Stimulated activated CD4-positive, alpha-beta T cell treated with anti-CD3 and anti-CD28 coated beads, TNF-alpha, amount 100 ng/mL, for 48 hours (primary cell): ENCODE measurements at places on chromosomes 1 and 21.

- DNase-seq: no peak
Measured at GRCh38 chr1:32180186-32181060, 948 bp downstream of the TXLNA start.

GRCh38 chr1:223425550-223425949 is 32.3 kb downstream of the CCDC185 start:
- DNase-seq: no peak

DNA sequence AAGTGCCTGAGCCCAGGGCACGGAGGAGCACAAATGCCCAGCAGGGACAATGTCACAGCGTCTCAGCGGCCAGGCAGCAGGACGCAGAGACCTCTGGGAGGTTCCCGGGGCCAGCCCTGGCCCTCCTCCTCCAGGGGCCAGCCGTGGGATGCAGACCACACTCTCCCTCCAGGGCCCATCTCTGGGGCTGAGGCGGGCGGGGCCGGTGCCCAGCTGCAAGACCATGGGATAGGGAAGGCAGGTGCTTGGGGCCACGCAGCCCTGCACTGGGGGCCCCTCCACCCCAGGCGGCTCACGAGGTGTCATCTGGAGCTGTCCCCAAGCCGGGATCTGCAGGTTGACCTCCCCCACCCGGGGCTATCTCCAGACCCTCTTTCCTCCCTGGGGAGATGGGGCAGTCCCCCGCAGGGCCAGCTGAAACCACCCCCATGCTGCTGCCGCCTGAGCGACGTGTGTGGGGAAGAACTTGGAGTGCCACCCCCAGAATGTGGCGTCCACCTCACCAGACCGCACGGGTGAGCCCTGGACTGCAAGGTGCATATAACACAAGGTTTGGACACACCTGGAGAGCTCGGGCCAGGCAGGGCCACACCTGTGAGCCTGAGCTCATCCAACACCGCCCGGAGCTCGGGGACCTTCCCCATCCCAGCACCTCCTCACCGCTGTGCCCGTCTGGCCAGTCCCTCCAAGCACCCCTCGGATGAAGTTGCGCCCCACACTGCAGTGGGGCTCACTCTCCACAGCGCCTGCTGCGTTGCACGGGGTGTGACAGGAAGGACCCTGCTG is 4.1 kb upstream of the TTLL10 start:
- DNase-seq: no peak

DNA sequence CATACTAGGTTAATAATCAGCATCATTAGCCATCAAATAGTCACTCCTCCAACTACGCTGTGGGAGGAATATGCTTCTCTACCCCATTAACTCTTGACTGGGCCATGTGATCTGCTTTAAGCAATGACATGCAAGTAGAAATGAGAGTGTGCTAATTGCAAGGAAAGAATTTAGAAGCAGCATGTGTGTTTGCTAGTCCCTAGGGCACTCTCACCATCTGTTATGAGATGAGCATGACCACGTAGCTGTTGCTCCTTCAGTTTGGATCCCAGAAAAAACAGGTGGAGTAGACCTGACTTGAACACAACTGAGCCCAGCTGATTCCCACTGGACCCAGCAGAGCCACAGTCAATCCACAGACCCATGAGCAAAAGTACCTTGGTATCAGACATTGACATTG is 19.7 kb upstream of the RGS7 start:
- DNase-seq: no peak

DNA sequence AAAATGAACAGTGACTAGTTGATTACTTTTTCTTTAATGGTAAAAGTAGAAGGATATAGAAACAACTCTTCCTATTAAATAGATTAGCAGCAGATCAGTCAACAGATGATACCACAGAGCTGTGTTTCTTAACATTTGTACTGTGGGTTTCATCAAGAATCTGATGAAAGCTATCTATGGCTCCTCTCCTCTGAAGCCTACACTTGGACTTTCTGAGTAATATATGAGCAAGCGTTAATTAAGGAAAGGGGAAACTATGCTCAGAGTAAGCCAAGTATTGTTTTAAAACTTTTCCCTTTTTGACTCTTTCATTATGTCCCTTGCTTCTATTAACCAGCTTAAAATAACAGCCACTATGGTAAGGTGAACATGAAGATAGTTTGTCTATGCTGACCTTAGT is 10.8 kb downstream of the ARID4B start:
- no peak for DNase-seq

DNA sequence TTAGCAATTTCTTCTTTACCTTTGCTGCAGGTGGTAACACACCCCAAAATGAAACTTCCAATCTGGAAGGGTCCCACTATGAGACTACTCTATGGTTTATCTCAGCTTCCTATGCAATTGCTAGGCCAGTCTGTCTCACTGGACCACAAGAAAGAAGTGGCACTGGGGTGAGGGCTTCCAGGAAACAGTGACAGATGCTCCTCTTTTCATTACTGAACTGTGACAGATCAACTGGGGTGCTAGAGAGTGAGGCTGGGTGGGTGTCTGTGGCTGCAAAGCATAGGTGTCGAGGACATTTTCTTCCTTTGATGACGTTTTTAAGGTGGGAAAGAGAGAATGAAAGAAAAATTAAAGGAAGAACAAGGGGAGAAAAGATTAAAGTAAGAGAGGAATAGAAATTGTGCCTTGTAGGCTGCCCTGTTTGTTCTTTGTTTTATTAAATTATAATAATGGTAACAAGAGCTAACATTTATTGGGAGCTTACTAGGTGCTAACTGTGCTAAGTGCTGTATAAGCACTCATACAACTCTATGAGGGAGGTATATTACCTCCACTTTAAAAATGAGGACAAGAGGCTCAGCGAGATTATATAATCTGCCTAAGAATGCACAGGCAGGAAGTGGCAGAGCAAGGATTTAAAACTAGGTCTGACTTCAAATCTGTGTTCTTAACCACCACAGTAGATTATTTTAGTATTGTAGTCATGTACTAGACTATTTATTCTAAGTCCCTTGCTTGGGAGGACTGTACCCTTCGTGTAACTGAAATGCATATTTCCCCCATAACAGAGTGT is 27.8 kb upstream of the DMRTA2 start:
- no peak for DNase-seq

DNA sequence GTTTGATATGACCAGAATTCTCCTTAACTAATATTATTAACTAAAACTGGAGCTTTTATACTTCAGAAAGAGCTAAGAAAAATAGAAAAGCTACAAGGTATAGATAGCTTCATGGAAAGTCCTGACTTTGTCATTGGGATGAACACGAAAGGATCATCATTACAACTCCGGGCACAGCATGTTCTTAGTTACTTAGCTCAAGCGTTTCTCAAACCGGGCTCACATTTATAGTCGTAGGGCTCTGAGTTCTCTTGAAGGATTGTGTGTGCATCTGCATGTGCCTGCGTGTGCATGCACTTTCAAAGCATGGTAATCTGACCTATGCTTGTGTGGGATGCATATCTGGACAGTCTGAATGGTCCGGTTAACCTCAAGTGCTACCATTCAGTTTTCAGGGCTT is 20.4 kb upstream of the MAP10 start:
- DNase-seq: no peak

DNA sequence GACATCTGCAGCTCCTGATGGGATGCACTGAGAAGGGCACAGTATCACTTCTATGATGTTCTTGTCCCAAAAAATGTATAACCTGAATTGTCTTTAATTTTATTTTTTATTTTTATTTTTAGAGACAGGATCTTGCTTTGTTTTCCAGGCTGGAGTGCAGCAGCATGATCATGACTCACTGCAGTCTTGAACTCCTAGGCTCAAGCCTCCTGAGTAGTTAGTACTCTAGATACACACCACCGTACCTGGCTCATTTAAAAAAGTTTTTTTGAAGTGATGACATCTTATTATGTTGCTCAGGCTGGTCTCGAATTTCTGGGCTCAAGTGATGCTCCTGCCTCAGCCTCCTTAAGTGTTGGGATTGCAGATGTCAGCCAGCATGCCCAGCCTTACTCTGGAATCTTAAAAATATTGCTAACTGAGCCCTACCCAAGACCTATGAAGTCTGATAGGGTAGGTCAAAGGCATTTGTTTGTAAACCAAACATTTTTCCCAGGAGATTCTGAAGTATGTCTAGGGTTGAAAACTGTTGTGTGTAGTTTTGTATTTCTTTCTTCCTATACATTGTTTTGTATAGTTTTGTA is 68.9 kb downstream of the ATF6 start:
- no peak for DNase-seq

DNA sequence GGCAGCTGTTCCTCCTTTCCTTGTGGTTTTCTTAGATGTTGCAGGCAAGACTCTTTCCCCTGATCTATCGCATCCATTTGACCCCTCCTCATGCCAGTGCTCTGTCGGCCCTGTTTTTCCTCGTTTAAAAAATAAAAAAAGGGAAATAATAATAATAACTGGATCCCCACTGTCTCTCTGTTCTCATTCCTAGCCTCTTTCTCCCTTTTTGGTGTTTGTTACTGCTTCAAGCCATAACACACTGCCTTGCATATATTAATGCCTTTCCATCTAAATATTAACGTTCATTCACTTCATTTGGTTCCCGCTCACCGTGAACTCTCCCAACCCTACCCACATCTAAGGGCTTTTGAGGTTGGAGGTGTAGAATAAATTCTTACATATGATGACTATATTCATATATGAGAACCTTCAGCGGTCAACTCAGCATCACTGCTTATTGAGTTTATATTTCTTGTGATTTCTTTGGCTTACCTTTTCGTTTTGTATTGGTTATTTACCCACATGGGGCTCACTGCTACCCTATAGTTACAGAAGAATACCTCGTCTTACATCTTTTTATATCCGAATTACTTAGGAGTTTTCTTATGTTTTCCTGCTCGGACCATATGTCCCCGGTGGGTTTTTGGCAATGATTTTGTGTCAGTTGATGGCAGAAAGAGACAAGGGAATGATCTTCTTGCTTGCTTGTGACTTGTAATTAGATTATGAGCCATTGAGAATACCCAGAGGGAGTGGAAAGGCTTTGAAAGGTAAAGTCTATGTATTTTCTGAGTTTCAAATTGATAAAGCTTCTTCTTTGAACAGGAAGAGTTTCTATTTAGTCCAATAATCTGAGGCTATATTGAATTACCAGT is 805 bp downstream of the ATG4C start:
- DNase-seq: no peak

GRCh38 chr1:931380-932172 is 7.9 kb downstream of the SAMD11 start:
- DNase-seq: no peak

- no peak for DNase-seq
Measured at GRCh38 chr1:7558041-7558461, 213.0 kb upstream of the VAMP3 start.

- no peak for DNase-seq
Measured at GRCh38 chr1:170864876-170865538, 70.3 kb upstream of the MROH9 start.

DNA sequence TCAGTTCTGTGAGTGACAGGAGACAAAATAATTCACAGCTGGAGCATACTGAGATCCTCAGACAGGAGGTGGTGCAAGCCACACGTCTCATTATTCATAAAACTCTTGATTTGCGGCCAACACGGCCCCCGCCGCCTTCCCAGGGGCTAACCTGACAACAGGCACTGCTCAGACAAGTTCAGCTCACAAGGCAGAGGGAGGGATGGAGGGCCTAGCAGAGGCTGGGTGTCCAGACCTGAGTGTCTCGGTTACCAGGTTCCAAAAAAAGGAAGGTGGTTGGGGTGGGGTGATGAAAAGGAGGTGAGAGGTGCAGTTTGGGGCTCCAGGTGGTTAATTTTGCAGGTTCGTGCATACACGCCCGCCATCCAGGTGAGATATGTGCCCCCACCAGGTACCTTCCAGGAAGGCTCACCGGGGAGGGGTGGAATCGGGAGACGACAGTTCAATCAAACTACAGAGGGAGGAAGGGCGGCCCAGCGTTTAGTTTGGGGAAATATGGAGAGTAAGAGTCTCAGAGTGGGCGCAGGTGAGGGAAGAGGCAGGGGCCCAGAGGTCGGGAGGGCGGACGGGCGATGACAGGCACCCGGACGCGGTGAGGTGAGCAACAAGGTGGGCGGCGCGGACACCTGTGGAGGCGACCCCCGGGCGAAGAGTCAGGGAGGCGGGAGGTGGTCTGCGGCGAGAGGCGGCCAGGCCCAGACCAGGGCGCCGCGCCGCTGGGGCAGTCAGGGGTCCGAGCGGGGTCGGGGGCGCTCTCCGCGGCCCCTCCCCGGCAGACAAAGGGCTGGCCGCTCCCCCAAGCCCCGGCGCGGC is 629 bp downstream of the CTNNBIP1 start:
- no peak for DNase-seq

DNA sequence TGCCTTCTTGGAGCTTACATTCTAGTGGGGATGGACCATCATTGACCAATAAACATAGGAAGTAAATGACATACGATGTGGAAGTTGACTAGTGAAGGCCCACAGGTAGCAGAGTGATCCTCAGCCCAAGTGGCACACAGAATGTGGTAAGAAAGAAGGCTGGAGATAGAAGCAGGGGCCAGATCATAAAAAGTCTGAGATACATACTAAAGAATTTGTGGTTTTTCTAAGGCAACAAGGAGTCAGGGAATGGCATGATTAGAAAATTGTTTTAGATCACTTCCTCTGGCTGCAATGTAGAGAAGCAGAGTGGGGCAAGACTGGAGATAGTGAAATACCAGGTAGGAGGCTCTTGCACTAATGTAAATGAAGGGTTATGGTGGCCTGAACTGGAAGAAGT is 154.0 kb downstream of the VPS13D start:
- no peak for DNase-seq

- DNase-seq: no peak
Measured at GRCh38 chr1:230228236-230228897, 161.3 kb downstream of the GALNT2 start.
